Activated T-helper 9 cell treated with anti-CD3 and anti-CD28 coated beads, Interleukin-2, amount 50 U/mL, for 16 hours (primary cell): ENCODE measurements at places on chromosomes 12 and 14.

GRCh38 chr12:130421896-130422295 is 84.2 kb downstream of the PIWIL1 start:
- DNase-seq: no peak

- no peak for DNase-seq
Measured at GRCh38 chr12:44003721-44004120, 167.8 kb downstream of the TMEM117 start.

GRCh38 chr12:100672075-100672592 is 98.7 kb downstream of the GAS2L3 start:
- DNase-seq: no peak

DNA sequence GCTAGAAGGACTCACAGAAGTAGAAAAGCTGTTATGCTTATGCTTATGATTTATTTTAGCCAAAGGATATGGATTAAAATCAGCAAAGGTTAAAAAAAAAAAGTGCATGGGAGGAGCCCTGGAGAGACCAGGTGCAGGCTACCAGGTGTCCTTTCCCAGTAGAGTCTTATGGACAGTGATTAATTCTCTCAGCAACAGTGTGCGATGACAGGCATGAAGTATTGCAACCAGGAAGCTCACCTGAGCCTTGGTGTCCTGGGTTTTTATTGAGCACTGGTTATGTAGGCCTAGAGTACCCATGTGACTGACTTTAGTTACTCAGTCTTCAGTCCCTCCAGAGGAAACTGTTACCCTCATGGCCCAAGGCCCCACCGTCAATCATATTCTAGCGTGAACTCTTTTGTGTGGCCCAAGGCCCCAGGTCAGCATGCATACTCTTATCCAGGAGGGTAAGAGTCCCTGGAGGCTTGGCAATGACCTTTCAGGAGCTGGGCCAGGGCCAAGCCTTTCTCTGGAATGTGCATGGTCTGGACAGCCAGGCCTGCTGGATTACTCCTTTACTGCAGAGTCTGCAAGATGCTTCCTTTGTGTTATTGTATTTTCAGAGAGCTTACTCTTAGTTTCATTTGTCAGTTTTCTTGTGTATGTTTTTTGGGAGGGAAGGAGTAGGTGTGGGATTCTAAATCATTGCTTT is 69.6 kb upstream of the RD3L start:
- DNase-seq: no peak

DNA sequence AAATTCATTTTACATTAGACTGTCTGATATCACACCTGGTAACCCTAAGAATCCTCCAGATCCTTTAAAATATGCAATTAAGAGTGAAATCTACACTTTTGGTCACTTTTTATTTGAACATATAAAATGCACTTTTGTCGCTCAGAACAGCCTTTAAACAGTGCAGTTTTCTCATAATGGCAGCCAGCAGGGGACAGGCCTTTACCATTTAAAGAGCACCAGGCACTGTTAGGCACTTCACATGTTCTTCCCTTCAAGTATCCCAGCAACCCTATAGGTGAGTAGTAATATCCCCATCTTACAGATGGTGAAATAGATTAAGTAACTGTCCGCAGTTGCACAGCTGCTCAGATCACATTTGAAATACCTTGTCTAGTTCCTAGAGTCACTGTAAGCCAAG is 11.3 kb upstream of the SAMD4A start:
- DNase-seq: no peak

- no peak for DNase-seq
Measured at GRCh38 chr14:84340938-84341337, 1189.0 kb upstream of the FLRT2 start.

- no peak for DNase-seq
Measured at GRCh38 chr12:131357185-131357747, 353.6 kb upstream of the SFSWAP start.

- DNase-seq: no peak
Measured at GRCh38 chr12:113949321-113950305, 16.5 kb downstream of the RBM19 start.

DNA sequence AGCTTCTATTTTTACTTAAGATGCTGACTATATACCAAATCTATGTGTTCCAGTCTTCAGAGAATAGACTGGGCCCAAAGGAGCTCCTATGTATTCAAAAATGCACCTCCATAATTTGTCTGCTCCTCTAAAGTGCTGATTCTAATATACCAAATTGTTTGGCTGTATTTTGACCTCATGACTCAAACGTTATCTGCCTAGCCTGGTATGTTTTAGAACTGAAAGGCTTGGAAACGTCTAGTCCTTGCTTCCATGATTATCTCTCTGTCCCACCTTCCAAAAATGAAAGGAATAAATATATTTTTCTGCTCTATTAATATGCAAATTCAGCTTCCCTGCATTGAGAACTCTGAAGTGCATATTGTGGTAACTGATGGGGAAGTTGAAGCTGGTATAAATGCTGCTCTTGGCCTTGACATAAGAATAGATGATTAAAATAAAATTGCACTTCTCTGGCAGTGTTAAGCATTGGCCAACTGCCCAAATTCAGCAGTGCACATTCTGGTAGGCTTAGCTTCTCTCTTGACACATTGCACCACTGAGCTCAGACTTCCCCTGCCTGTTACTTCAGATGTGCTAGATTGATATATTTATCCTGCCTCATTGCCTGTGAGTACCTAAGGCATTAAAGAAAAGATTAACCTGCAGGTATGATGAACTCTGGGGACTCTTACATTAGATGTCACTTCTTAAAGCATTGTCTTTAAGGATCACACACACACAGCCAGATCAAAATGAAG is 882.3 kb downstream of the RPS29 start:
- no peak for DNase-seq

GRCh38 chr14:102126807-102127455 is 12.8 kb upstream of the WDR20 start:
- no peak for DNase-seq

GRCh38 chr14:45028107-45028626 is 55.7 kb upstream of the PRPF39 start:
- DNase-seq: no peak

GRCh38 chr14:105161309-105161708 is 7.3 kb downstream of the JAG2 start:
- no peak for DNase-seq

- DNase-seq: no peak
Measured at GRCh38 chr14:67973436-67973835, 153.9 kb downstream of the RAD51B start.

GRCh38 chr12:111494676-111495075 is 89.0 kb downstream of the SH2B3 start:
- DNase-seq: no peak

DNA sequence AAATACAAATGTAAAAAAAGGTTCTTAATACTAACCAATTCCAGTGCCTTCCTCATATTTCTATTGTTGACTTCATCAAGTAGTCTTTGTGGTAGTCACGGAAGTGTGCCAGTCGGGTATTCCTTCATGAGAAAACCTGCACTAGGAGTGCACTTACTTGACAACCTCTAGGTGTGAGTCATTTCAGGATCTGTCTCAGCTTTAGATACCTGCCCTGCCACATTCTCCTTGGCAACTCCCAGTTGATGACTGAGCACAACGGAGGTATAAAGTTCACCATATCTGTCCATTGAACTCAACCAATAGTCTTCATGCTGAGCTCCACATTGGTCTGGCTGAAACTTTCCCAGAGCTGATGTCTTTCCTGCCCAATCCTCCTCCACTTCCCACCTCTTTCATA is 215.7 kb downstream of the SYT10 start:
- DNase-seq: no peak

DNA sequence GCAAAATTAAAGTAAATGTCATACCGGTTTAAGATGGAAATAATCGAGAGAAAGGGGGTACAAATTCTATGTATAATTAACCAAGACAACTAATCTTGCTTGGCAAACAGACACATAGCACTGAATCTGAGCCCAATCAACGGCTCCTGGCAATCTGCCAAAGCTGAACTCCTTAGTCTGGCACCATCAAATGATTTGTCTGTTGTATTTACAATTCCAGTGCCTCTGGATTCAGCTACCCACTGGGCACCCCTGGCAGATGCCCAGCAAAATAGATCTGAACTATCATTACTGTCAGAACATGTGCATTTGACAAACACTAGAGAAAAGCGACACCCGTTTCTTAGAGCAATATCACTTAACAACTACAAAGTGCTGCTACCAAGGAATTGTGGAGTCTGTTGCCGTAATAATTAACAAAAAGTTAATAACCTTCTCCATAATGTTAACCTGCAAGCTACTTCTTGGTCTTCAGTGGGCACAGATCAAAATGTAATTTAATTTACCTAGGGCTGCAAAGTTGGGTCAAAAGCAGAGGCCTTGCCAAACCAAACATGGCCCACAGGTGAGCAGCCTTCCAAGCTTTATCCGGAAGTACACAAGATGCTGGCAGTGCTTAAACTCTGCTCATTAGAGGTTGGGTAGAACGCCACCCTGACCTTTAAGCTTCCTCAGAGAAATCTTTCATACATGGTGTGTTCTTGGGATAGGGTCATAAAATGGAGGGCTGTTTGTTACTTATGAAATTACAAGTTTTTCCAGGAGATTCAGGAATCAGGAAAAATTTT is 7.6 kb downstream of the EGLN3 start:
- no peak for DNase-seq

GRCh38 chr12:56839915-56840325 is 76.8 kb downstream of the HSD17B6 start:
- DNase-seq: no peak

DNA sequence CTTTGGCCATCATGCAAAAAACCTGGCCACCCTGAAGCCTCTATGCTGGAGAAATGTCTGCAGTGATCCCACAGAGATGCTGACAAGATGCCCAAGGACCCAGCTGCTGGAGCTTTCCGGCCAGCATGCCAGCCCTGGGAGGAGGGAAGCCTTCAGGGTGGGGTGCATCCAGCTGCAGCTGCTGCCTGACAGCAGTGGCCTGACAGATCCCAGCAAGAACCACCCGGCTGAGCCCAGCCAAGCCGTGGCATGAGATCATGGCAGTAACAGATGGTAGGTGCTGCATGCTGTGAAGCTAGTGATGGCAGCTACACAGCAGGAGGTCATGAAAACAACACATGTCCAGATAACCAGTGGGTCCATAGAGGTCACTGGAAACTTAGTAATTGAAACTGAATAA is 13.8 kb downstream of the CLBA1 start:
- DNase-seq: no peak

GRCh38 chr12:99771659-99772058 is 124.1 kb downstream of the GARIN6 start:
- DNase-seq: no peak

- no peak for DNase-seq
Measured at GRCh38 chr12:107405436-107405835, 280.2 kb upstream of the PWP1 start.

- DNase-seq: no peak
Measured at GRCh38 chr12:105428793-105429395, 98.4 kb downstream of the C12orf75 start.

DNA sequence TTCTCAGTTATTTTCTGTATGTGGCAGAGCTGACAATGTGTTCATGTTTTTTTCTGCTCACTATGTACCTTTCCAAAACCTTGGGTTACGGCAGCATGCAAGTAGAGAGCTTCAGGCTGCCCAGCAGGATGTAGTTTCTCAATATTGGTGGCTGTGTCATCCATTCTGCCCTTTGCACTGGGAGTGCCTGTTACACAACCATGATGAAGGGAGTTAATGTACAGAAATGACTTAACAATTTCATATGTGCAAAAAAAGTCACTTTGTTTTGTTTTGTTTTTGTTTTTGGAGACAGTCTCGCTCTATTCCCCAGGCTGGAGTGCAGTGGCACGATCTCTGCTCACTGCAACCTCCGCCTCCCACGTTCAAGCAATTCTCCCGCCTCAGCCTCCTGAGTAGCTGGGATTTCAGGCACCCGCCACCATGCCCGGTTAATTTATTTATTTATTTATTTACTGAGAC is 6.1 kb upstream of the CNIH1 start:
- no peak for DNase-seq

DNA sequence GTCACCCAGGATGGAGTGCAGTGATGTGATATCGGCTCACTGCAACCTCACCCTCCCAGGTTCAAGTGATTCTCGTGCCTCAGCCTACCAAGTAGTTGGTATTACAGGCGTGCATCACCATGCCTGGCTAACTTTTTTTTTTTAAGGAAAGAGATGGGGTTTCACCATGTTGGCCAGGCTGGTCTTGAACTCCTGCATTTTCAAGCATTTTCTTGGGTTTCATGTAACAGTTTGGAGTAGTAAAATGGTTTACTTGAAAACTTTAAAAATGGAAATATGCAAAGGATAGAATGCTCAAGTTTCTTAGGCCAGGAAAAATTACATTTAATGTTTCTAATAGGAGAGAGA is 63.3 kb downstream of the FOXN3 start:
- DNase-seq: no peak
